ENCODE measurements at places on chromosomes 2 and 18.

- DNase-seq: no peak
Measured at GRCh38 chr2:10481055-10481665, 33.0 kb upstream of the ODC1 start.

- DNase-seq: no peak
Measured at GRCh38 chr2:171289316-171289715, 128.6 kb upstream of the TLK1 start.

GRCh38 chr18:1078301-1078700, 173.6 kb downstream of the ADCYAP1 start:
- DNase-seq: no peak

DNA sequence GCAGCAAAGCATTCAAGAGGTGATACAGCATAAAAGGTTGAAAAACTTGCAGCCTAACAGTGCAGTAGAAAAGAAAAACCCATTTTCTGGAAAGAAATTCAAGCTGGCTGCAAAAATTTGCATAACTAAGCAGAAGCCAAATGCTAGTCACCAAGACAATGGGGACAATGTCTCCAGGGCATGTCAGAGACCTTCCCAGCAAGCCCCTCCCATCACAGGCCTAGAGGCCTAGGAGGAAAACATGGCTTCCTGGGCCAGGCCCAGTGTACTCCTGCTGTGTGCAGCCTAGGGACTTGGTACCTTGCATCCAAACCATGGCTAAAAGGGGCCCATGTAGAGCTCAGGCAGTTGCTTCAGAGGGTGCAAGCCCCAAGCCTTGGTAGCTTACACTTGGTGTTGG, 405.1 kb upstream of the CYRIA start:
- no peak for DNase-seq

All from cortex of kidney (tissue), 1 donor.